ENCODE measurements at places on chromosomes 1 and 21. TPM values are rescaled to one million over a fixed set of nuclear protein-coding genes. Genes with fewer than 3 reads are reported as not detected.

GRCh38 chr1:59143133-59143487 is 153.8 kb upstream of the FGGY start:
- H3K4me3 ChIP-seq, result no peak overlapping the region
- H3K4me1 ChIP-seq, result peaks cover 36% of the 10 kb centered on the region
- no peak overlapping the region for H3K27ac ChIP-seq
- H3K36me3 ChIP-seq, result no peaks in the 10 kb centered on the region
- DNase-seq, result peak; percentile 72
- H3K27me3 ChIP-seq, result peaks cover 1% of the 10 kb centered on the region

DNA sequence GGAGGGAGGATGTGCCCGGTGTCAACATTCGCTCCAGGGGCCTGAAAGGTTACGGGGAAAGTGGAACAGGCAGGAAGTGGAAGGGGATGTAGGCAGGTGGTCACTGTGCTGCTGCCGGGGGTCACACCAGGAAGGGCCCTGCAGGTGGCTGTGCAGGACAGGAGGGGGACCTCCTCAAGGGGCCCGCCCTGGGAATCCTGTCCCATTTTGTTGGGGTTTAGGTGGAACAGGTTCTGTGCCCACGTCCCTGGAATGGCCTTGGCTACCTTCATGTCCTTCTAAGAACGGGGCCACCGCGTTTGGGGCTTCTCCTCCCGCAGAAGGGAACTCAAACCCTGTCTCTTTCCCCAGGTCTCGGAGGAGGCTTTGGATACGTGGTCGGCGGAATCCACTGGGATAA is 11.9 kb downstream of the SLC45A1 start:
- peaks cover 3% of the 10 kb centered on the region for H3K27me3 ChIP-seq
- DNase-seq, result no peak
- H3K36me3 ChIP-seq, result no peaks in the 10 kb centered on the region
- H3K27ac ChIP-seq, result no peak overlapping the region
- 0 out of 2 replicates have a peak, but pooled peaks cover 9% of the 10 kb centered on the region for H3K4me1 ChIP-seq
- H3K4me3 ChIP-seq, result no peak overlapping the region

DNA sequence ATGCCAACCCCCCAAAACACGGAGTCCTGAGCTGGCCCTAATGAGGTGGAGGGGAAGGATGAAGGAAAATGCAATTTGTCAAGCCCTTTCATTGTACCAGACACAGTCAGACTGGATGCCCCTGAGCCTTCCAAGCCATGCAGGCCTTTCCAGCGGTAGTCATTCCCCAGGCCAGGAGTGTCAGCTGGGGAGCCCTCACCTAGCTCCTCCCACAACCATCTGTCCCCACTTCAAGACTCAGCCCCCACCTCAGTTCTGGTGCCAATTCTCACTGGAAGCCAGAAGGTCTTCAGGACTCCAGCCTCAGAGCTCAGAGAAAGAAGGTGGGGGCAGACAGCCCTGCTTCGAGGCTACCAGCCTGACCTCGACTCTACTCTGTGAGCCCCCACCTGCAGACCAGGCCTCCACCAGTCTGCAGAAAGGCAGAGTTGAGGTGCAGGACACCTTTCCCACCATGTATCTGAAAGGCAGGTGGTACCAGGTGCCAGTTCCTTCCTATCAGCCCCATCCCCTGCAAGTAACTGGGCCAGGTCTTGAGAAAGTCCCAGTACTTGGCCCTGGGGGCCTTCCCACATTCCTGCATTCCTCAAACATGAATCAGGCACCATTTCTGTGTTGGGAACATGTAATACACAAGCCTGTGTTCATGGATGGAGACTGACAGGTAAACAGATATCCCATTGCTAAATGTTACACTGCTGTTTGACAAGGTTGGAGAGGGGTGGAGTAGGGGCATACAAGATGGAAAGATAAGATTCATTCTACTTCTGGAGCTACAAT is 180.6 kb upstream of the EDN2 start:
- no peak overlapping the region for H3K4me3 ChIP-seq
- peaks cover 3% of the 10 kb centered on the region for H3K27me3 ChIP-seq
- no peaks in the 10 kb centered on the region for H3K36me3 ChIP-seq
- H3K27ac ChIP-seq, result no peak overlapping the region
- H3K4me1 ChIP-seq, result no peaks in the 10 kb centered on the region
- DNase-seq, result no peak

DNA sequence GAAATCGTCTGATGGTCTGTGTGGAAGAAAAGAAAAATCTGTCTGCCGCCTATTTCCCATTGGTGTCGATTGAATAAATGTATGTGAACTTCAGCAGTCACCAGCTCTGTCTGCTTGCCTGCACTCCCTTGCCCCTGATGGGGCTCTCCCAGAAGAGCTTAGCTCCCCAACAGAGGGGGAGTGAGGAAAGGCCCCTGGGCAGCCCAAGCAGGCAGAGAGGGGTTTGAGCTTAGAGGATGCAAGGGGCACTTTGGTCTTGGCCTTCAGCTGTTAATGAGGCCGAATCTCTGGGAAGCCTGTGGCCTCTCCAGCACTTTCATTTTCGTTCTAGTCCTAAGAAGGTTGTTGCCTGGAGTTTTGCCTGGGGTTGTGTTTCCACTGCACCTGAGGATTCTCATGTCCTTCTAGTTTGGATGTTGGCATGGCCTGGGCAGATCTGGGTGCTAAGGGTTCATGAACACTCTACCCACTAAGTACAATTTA is 2.8 kb downstream of the FOXD2 start:
- no peak overlapping the region for H3K4me3 ChIP-seq
- no peak overlapping the region for H3K27ac ChIP-seq
- no peaks in the 10 kb centered on the region for H3K36me3 ChIP-seq
- H3K4me1 ChIP-seq, result peaks cover 12% of the 10 kb centered on the region
- peaks cover 61% of the 10 kb centered on the region for H3K27me3 ChIP-seq

The KLF17 gene
- total RNA-seq, result not detected

DNA sequence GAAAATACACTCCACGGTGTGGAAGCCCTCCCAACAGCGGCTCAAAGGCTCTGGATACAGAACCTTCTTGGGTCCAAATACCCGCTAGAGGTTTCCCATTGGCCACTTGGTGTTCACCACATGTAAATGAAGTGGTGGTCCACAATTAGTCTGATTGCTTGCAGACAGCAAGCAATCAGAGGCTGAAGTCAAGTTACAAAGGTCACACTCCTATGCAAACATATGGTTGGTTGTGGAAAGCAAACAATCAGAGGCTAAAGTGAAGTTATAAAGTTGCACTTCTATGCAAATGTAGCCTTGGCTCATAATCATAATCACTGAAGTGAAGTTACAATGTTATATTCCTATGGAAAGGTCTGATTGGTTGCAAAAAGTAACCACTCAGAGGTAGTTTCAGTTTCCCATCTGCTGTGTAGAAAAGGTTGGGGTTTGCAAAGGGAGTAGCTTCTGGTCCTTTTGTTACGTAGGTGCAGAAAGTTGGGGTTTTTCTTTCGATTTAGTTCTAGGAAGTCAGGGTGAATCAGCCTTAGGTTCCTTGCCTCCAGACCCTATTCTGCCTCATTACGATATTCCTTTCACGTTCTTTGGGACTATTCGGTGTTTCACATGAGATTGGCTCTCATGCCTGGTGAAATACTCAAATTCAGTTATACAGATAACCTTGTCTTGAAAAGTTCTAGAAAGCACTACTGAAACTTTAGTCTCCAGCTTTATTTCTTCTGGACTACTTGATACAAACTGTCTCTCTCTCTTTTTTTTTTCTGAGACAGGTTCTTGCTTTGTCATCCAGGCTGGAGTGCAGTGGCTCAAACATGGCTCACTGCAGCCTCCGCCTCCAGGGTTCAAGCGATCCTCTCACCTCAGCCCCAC is 36.7 kb upstream of the MTF2 start:
- peak overlapping the region; percentile 55 for H3K4me3 ChIP-seq
- H3K36me3 ChIP-seq, result no peaks in the 10 kb centered on the region
- peak; percentile 70 for DNase-seq
- H3K27ac ChIP-seq, result peak overlapping the region; percentile 36

The LIX1L gene
- 10.9 TPM for total RNA-seq

DNA sequence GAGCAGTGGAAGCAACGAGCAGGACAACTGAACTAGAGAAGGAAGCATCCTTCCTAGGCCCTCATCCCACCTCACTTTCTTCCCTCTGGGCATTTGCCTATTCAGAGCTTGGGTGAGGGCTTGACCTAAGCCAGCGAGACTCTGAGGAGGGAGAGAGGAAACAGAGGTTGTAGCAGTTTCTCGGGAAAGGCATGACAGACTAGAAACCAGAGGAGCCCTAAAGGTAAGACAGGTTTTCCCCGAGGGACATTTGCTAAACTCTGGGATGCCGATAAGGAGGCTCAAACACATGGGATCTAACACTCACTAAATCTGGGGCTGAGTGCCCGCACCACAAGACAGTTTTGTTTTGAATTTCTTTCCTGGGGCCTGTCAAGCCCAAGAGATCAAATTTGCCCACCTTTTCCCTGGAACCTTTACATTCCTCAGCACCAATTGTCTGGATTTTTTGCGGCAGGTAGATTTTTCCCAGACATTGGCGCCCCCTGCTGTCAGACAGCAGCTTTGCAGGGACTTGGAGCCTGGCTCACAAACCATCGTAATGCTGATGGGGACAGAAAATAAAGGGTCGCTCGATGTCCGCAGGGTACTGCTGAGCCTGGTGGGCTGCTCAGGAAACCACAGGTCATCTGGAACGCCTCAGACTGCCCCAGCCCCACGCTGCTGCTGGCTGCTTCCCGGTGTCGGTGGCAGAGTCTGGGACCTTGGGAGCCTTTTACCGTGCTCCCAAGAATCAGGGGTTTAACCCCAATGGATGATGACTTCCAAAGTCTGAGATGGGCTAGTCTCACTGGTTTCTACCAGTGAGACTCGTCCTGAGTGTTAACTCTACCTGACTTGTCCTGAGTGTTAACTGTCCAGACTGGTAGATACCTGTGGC is 23.4 kb upstream of the TSPAN2 start:
- peaks cover 1% of the 10 kb centered on the region for H3K27me3 ChIP-seq
- no peaks in the 10 kb centered on the region for H3K4me1 ChIP-seq
- no peak overlapping the region for H3K27ac ChIP-seq
- no peaks in the 10 kb centered on the region for H3K36me3 ChIP-seq
- no peak for DNase-seq

DNA sequence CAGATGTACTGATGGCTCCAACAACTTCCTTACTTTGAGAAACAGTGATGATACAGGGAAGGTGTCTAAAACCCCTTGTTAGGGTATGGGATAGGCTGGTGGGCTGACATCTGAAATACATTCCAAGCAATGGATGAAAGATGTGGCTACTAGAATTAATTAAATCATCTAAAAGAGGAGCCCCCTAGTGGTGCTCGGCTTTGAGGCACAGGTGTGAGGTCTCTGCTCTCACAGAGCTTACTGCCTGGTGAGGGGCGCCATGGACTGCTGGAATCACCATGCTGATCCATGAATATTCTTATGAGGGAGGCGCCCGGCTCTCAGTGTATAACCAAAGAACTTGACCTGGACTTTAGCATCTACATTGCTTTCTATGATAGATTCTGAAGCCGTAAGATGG is 48.5 kb downstream of the GNG4 start:
- H3K27me3 ChIP-seq, result no peaks in the 10 kb centered on the region
- DNase-seq, result no peak
- H3K27ac ChIP-seq, result no peak overlapping the region

- no peaks in the 10 kb centered on the region for H3K27me3 ChIP-seq
- H3K36me3 ChIP-seq, result no peaks in the 10 kb centered on the region
- no peak overlapping the region for H3K4me3 ChIP-seq
- no peaks in the 10 kb centered on the region for H3K4me1 ChIP-seq
- no peak overlapping the region for H3K27ac ChIP-seq
Observed at GRCh38 chr1:166603296-166603695, 236.0 kb upstream of the POGK start.

The ZNF648 gene
- 0.13 TPM for total RNA-seq

- no peaks in the 10 kb centered on the region for H3K36me3 ChIP-seq
- peak; percentile 62 for DNase-seq
- 0 out of 2 replicates have a peak overlapping the region, but pooled peaks have one; percentile 16 for H3K4me3 ChIP-seq
- peaks cover 45% of the 10 kb centered on the region for H3K4me1 ChIP-seq
Observed at GRCh38 chr21:31658053-31658452, 1.4 kb upstream of the SOD1 start.

- H3K27me3 ChIP-seq, result peaks cover 3% of the 10 kb centered on the region
- no peak overlapping the region for H3K27ac ChIP-seq
- DNase-seq, result peak; percentile 58
Observed at GRCh38 chr1:3410142-3410925, 44.1 kb upstream of the ARHGEF16 start.

The C1orf167 gene
- not detected for total RNA-seq

DNA sequence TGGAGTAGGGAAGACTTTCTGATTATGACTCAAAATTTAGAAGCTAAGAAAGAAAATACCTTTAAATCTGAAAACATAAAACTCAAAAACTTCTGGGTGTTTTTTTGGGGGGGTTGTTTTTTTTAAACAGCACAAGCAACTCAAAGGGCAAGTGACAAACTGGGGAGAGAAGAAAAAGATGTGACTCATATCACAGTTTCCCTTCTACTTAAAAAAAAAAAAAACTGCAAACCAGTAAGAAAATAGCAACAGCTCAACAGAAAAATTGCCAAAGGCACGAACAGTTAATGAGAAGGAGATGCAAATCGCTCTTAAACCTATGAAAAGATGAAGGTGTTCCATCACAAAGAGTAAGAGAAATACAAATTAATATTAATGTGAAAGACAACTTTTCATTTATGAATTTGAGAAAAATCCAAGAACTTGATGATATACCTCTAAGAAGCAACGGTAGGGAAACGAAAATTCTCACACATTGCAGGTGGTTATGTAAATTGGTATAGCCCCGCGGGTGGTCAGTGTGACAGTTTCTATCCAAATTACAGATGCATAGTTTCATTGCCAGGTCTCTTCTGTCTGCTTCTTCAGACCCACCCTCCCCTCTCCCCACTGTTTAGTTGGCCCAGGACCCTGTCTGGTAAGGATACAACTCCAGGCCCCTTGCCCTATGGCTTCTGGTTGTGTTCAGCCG is 9.0 kb downstream of the IFNAR2 start:
- peaks cover 1% of the 10 kb centered on the region for H3K36me3 ChIP-seq
- DNase-seq, result no peak
- no peaks in the 10 kb centered on the region for H3K27me3 ChIP-seq

DNA sequence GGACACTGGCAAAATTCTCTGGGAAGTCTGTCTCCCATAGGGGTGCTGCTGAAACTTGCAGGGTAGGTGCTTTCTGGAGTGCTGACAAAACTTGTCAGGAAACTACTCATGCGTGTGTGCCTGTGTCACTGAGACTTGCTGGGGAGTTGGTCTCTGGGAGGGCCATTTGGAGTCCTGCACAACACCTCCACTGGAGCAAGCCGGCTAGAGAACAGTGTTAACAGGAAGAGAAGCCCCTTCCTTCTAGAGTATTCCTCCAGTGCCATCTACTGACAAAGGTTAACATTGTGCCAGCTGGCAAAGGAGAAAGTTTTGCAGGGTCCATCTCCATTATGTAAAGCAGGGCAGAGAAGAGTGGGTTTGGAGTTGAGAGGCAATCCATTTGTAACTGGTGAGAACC is 30.0 kb downstream of the ZMYM4 start:
- no peaks in the 10 kb centered on the region for H3K27me3 ChIP-seq
- no peaks in the 10 kb centered on the region for H3K4me1 ChIP-seq
- peak; percentile 38 for DNase-seq
- H3K4me3 ChIP-seq, result no peak overlapping the region

DNA sequence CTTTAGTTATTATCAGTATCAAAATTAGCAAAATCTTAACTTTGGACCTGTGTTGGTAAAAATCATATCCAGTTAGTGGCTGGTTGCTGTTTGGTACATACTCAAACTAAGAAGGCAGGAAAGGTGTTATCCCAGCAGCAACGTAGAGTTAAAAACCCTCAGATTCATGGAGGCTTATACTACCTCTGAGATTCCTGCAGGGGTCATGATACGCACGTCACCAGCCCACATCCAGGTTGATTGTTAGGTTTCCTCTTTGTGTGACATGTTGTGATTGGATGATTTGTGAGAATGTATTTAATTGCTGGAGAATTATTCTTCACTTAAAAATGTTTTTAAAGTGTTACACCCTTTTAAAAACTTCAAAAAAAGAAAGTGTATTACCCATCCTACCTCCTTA is 423.3 kb upstream of the ADGRL2 start:
- H3K36me3 ChIP-seq, result no peaks in the 10 kb centered on the region
- H3K4me1 ChIP-seq, result no peaks in the 10 kb centered on the region
- no peaks in the 10 kb centered on the region for H3K27me3 ChIP-seq
- no peak for DNase-seq

The NPPA gene
- not detected for total RNA-seq
